GF-D8 (cell line): ENCODE measurements at places on chromosomes 13 and 19.

DNA sequence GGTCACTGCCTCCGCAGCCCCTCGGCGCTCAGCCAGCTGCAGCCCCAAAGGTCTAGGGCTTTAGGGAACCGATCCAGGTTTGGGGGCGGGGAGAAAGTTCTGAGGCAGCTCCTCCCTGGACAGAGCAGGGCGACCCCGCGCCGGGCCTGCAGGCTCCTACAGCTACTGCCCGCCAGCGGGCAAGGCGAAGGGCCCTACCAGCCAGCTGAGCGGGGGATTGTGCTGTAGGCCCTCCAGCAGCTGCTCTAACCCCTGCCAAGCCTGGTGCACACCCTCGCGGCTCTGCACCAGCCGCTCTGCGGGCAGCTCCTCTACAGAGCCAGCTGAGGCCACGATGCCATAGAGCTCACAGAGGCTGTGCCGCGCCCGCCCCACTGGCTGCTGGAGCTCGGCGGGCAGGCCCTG is 14.0 kb downstream of the PLIN4 start:
- no peak for DNase-seq

DNA sequence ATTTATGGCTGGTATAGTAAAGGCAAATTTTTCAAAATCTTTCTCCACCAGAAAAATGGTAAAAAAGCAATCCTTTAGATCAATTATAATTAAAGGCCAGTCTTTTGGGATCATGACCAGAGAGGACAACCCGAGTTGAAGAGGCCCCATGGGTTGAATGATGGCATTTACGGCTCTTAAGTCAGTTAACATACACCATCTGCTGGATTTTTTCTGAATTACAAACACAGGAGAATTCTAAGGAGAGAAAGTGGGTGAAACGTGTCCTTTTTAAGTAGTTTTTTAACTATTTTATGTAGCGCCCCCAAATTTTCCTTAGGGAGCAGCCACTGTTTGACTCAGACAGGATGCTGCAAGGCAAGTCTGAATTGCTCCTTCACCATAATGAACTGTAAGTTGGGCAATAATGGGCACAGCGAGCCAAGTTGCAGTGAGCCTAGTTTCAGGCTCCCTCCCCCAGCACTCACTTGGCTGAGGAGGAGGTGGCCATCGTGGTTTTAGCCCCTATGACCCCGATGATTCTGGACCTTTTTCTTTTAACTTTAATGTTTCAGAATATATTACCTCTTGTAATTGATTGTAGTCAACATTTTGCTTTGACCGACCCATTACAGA is 13.6 kb upstream of the ZNF611 start:
- DNase-seq: no peak

- DNase-seq: no peak
Measured at GRCh38 chr13:47508527-47509228, 492.4 kb downstream of the SUCLA2 start.

GRCh38 chr13:67366533-67366932 is 136.4 kb upstream of the PCDH9 start:
- no peak for DNase-seq

DNA sequence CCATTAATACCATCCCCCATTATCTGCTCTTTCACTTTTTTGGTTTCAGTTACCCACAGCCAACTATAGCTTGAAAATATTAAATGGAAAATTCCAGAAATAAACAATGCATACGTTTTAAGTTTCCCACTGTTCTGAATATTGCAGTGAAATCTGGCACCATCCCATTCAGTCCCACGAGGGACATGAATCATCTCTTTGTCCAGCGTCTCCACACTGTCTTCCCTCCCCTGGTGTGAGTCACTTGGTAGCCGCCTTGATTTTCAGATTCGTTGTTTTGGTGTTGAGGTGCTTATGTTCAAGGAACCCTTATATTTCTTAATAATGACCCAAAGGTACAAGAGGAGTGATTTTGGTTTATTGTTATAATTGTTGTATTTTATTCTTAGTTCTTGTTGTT is 246.1 kb downstream of the DCT start:
- no peak for DNase-seq

GRCh38 chr13:95325485-95325884 is 24.2 kb upstream of the ABCC4 start:
- DNase-seq: no peak

- DNase-seq: no peak
Measured at GRCh38 chr19:32757189-32757588, 37.6 kb downstream of the TDRD12 start.

- no peak for DNase-seq
Measured at GRCh38 chr19:30387311-30388115, 15.3 kb downstream of the ZNF536 start.

DNA sequence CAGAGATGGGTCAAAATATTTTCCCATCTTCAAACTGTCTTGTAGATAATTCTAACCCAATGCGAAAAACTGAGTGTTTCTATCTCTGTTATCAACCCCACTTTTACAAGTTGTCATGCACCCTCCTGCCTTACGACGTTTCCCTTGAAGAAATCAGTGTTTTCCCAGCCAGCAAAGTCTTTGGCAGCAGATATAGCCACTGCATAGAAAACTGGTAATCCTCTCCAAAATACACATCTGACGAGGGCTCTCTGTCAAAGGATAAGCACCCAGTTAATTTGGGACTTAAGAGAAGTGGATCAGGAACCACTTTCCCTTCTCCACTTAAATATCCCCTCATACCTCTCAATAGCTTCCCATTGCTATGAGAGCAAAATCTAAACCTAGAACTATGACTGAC is 351.9 kb upstream of the MIR17HG start:
- DNase-seq: no peak

GRCh38 chr19:21028969-21029268 is 8.5 kb downstream of the ZNF430 start:
- no peak for DNase-seq

- no peak for DNase-seq
Measured at GRCh38 chr13:109856350-109856749, 70.0 kb upstream of the IRS2 start.

DNA sequence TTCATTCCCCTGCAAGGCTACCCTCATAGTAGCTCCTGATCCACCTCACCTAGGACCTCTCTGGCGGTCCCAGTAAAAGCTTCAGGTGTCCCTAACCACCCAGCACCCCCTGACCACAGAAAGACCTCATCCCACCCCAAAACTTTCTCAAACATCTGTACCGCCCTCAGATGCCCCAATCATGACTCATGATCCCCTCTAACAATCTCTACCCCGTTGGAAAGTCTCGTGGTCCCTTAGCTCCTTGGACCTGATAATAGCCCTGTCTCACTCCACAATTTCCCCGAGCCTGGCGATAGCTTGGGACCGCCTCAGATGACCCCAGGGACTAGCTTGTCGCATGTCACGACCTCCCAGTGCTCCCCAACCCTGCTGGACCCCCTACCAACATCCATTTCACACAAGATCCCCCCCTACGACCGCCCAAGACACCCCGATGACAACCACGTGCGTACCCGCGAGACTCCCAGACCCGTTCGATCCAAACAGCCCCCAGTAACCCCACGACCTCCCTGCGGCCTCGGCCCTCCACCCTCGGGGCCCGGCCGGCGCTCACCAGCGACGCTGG is 450 bp downstream of the NDUFA11 start:
- DNase-seq: no peak

GRCh38 chr13:77599351-77599750 is 63.8 kb downstream of the SCEL start:
- DNase-seq: no peak

DNA sequence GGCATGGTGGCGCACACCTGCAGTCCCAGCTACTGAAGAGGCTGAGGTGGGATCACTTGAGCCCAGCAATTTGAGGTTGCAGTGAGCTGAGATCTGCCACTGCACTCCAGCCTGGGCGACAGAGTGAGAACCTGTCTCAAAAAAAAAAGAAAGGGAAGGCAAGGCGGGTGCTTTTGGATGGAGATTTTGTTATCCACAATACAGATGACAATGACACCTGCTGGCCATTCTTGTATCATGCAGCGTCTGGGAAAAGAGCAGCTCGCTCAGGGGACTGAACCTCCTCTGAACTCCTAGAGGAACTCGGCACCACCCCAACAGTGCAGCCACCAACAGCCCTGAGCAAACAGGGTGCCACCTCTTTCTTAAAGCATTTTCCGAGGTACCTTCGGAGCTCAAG is 22.8 kb downstream of the HAUS8 start:
- no peak for DNase-seq

DNA sequence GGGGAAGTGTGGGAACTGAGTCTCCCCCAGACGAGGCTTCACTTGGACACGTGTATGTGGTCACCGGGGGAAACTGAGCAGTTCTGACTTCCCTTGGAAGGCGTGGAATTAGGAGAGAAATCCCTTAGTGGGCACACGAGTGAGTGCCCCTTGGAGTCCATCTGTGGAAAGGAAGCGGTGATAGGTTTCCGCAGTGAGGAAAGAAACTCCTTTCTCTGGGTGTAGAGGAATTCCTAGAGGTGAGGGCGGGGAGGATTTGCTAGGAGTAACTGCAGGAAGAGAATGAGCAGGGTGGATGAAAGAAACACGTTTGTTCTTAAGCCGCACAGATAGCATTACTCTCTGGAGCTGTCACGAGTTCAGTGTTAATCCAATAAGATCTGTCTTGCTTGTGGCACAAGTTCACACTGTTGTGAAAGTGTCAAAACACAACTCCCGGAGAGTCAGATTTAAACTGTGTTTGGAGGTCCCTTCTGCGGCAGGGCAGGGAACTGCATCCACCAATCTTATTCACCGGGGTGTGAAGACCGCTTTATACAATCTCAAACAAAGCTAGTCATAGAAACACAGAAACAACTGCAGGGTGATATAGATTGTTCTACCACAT is 1.2 kb downstream of the KL start:
- DNase-seq: no peak

GRCh38 chr13:103275722-103276121 is 209.5 kb upstream of the SLC10A2 start:
- no peak for DNase-seq

DNA sequence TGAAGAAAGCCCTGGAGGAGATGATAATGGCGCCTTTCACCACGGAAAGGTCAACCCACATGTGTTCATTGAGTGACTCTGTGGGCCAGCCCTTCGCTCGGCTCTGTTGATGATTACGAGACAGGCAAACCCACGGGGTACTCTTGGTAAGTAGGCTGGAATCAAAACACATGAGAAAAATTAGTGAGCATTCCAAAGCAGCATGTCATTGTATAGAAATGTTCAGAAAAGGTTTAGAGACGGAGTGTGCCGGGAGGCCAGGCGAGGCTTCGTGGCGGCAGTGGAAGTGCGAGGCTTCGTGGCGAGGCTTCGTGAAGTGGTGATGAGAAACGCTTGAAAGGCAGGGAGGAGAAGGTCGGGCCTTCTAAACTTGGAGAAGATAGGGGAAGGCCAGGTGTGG is 144.3 kb downstream of the ZNF536 start:
- DNase-seq: no peak

DNA sequence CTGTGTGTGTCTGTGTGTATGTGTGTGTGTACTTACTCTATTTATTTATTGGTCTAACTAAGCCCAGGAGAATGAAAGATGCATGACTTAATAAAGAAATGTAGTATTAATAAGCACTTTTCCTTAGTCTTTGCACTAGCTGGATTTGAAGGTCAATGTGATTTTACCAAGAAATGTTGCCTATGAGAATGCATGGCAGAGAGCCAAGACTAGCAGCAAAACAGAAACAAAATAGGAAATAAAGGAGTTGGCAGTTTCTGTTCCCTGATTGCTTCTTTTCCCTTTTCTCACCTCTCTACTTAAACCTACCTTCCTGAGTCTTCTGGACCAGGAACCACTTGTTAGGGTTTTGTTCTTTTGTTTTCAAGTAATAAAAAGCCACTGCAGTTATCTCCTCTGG is 286.1 kb downstream of the KCTD12 start:
- DNase-seq: no peak

DNA sequence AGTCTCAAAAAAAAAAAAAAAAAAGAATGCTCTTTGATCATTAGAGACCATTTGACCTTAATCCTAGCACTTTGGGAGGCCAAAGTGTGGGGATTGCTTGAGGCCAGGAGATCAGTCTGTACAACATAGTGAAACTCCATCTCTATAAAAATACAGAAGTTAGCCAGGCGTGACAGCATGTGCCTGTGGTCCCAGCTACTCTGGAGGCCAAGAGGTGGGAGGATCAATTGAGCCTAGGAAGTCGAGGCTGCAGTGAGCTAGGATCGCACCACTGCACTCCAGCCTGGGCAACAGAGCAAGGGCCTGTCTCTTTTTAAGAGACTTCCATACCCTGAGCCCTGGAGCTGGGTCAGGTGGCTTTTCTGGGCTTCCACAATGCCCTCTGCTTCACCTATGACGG is 11.5 kb upstream of the COLGALT1 start:
- DNase-seq: no peak
